ENCODE measurements at places on chromosomes 16 and 17.

GRCh38 chr17:57255182-57255775 lies 1.0 kb upstream of the MSI2 start:
- DNase-seq = no peak

DNA sequence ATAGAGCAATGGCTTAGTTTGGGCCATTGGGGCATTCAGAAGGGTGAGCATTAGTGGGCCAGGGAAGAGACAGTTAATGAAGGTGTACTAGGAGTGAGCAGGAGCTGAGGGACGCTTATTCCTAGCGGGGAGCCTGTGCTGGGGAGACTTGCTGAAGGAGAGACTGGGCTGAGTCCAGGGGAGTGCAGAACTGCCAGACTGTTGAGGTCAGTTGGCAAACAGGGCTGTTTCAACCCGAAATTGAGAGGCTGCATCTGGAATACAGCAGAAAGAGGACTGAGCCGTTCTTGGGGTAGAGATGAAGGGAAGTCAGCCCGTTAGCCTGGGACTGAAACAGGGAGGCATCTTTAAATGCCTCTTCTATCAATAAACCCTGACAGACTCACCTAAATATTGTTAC lies 33.2 kb downstream of the MAP2K6 start:
- no peak for DNase-seq

GRCh38 chr16:10070591-10070990 lies 111.6 kb downstream of the GRIN2A start:
- no peak for DNase-seq

- DNase-seq = no peak
Measured at GRCh38 chr16:59881376-59881775, 1147.3 kb upstream of the GOT2 start.

DNA sequence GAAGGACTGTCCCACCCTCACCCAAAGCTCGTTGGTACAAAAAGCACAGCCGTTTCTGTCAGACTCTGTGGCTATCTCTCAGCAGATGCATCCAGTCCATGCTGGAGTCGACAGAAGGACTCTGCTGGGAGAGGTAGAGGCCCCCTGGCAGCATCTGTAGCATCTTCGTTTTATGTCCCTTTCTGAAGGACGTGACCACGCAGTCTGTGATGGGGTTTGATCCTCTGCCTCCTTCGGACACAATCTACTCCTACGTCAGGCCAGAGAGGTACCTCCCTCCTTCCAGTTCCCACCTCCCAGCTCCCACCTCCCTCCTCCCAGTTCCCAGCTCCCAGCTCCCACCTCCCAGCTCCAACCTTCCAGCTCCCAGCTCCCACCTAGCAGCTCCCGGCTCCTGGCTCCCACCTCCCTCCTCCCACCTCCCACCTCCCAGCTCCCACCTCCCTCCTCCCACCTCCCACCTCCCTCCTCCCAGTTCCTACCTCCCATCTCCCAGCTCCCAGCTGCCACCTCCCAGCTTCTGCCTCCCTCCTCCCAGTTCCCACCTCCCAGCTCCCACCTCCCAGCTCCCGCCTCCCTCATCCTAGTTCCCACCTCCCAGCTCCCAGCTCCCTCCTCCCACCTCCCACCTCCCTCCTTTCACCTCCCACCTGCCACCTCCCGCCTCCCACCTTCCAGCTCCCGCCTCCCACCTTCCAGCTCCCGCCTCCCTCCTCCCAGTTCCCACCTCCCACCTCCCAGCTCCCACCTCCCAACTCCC lies 11.4 kb upstream of the MC1R start:
- no peak for DNase-seq

GRCh38 chr17:39669897-39670735 lies 1.9 kb downstream of the PNMT start:
- no peak for DNase-seq

GRCh38 chr17:63984651-63985386 lies 12.1 kb upstream of the SCN4A start:
- no peak for DNase-seq

DNA sequence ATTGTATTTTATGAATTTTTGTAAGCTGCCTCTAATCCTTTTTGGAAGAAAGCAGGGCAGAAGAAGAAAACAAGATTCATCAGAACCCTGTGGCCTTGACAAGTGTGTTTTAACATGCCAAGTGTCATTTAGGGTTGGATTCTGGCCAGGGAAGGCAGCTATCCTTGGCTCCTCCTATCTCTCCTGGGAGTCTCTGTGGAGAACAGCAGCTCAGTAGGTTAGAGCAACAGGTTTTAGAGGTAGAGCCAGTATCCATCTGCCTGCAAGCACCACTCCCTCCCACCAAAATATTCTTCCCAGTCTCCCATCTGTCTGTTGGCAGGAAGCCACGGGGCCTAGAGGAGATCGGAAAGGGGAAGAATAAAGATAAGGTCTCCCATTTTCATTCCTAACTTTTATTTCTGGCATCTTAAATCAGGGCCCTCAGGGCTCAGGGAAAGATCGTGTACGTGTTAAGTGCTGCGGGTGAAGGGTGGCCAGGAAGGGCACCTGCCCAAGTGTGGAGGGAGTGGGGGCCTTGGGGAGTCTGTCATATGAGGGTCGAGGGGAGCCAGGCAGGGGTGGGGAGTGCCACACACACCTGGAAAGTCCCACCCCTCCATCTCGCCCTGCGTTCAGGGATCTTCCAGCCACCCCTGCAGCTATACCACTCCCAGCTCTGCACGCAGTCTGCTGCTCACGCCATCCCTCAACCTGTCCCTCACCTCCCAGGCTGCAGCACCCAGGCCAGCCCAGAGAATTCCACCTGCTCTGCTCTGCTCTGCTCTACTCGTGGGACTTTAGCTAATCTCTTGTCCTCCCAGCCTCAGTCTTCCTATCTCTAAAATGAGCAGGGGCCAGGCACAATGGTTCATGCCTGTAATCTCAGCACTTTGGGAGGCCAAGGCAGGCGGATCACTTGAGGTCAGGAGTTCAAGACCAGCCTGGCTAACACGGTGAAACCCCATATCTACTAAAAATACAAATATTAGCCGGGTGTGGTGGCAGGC lies 17.1 kb upstream of the CPSF4L start:
- DNase-seq = peak; percentile 31

- DNase-seq = no peak
Measured at GRCh38 chr17:34619687-34620217, 40.4 kb downstream of the TMEM132E start.

DNA sequence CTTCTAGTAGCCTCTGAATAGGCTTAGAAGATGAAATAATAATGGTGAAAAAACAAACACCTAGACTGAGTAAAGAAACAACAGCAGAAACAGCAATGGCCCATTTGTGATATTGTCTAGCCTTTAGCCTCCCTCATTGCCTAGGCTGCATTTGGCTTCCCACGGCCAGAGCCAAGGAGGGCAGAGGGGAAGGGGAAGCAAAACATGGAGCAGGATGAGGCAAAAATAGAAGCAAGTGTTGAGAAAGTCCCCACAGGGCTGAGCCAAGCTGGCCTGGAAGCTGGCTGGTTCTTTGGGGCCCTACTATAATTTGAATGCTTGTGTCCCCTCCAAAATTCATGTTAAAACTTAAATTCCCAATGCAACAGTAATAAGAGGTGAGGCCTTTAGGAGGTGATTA lies 60.2 kb upstream of the KSR1 start:
- DNase-seq = no peak

- no peak for DNase-seq
Measured at GRCh38 chr16:89507214-89507833, 879 bp upstream of the SPG7 start.

- no peak for DNase-seq
Measured at GRCh38 chr17:63621229-63621683, 961 bp upstream of the MAP3K3 start.

DNA sequence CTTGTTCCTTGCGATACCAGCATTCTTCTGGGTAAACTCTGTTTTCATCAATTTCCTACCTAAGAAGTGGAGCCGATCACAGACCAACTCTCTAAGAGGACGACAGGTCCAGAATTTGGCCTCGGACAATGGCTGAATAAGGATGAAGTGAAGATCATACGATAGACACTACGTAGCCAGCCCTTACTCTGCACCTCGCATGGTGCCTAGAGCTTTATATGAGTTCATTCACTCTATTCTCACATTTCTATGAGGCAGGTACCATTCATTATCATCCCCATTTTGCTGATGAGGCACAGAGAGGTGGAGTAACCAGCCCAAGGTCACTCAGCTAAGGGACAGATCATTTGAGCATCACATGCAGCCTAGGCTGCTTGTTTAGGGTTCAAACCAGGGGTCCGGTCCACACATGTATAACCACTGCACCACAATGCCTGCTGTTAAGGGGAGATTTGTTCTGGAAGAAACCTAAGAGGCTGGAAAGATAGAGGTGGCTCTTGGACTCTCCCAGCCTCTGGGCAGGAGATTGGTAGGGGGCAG lies 78.6 kb downstream of the MYH11 start:
- no peak for DNase-seq

DNA sequence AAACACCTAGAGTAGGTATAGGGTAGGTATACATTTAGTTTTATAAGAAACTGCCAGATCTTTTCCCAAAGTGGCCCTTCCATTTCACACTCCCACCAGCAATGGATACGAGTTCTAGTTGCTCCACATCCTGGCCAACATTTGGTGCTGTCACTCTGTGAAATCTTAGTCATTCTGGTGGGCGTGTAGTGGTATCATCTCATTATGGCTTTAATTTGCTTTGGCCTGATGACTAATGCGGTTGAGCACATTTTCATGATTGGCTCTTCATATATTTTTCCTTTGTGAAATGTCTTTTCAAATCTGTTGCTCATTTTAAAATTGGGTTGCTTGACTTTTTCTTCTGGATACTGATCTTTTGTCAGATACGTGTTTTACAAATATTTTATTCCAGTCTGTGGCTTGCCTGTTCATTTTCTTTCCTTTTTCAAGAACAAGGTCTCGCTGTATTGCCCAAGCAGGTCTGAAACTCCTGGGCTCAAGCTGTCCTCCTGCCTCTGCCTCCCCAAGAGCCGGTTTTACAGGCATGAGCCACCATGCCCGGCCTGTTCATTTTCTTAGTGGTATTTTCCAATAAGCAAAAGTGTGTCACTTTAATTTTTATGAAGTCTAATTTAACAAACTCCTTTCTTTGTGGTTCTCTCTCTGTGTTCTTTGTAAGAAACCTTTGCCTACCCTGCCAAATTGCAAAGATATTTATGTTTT lies 192.4 kb downstream of the SEC14L1 start:
- DNase-seq = no peak
